KBM-7 (cell line): ENCODE measurements at places on chromosomes 1 and 21.
A peak's percentile ranks its signal among the peaks of the same experiment; 100 is the strongest.

DNA sequence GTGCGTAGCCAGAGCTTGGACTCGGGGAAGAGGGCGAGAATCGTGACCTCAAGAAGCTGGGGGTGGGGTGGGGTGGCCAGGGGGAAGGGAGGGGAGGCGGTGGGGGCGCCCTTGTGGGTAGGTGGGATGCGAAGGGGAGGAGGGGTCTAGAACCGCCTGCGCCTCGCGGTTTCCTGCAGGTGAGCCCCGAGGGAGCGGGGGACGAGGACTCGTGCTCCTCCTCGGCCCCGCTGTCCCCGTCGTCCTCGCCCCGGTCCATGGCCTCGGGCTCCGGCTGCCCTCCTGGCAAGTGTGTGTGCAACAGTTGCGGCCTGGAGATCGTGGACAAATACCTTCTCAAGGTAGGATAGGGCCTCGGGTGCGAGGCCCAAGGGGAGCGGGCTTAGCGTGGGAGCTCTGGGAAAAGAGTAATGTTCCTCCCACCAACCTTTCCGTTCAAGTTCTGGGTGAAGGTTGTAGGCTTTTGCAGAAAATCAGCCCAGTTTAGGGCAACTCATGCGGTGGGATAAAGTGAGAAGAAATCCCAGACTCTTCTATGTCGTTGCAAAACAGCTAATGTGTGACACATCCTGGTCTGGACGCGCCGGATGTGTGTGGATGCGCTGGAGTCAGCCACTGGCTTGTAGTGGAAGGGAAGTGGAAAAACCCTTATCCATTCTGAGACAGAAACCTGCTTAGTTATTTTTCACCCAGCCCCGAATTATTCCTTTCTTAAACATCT, 2.9 kb downstream of the LHX8 start:
- no peak for DNase-seq

DNA sequence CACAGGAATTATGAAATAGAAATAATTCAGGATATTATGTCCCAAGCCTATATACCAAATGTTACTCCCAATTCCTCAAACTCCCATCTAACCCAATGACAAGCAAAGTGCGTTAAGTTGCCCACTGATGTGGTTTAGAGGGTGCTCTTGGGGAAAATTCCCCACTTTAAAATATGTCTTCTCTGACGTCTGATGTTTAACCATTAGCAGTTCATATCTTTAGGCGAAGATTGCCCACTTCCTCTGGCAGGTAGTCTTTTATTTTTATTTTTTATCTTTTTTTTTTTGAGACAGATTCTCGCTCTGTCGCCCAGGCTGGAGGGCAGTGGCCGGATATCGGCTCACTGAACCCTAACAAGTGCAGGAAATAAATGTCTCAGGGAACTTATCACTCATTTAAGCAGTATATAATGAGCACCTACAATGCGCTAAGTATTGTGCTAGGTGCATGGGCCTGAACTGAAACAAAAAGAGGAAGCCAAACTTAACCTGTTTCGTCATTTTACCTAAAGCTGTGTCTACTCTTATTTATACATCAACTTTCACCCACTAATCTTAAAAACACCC, 1.3 kb upstream of the LYST start:
- no peak for DNase-seq

DNA sequence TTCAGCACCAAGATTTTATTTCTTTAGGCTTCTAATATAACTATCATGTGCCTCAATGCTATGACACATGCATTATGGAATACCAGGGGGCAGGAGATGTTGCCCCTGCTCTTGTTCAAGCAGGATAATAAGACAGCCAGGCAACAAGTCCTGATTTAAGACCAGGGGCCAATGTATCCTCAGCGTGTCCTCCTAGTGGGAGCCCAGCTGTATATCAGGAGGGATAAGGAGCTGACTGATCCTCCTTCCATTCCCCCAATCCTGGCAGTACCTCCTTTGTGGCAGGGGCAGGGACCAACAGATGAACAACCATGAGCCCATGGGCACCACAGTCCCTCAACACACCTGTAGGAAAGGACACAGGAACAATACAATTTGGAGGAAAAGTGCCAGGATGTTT, 29.3 kb downstream of the SORT1 start:
- no peak for DNase-seq

- peak; percentile 50 for DNase-seq
Measured at GRCh38 chr1:27522432-27523336, 32.7 kb upstream of the WASF2 start.

DNA sequence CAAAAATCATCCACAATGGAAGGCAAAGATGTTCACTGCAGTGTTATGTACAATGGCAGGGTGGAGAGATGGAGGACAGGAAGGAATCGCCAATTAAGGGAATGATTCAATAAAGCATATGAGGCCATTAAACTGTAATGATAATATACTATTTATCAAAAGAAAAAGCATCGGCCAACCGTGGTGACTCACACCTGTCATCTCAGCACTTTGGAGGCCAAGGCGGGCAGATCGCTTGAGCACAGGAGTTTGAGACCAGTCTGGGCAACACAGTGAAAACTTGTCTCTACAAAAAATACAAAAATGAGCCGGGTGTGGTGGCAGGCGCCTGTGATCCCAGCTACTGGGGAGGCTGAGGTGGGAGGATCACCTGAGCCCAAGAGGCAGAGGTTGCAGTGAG, 89.1 kb downstream of the SSBP3 start:
- no peak for DNase-seq
